ENCODE measurements at places on chromosomes 4 and X.
A peak's percentile ranks its signal among the peaks of the same experiment; 100 is the strongest.

- no peak for DNase-seq
Measured at GRCh38 chr4:175767150-175767549, 44.9 kb downstream of the GPM6A start.

DNA sequence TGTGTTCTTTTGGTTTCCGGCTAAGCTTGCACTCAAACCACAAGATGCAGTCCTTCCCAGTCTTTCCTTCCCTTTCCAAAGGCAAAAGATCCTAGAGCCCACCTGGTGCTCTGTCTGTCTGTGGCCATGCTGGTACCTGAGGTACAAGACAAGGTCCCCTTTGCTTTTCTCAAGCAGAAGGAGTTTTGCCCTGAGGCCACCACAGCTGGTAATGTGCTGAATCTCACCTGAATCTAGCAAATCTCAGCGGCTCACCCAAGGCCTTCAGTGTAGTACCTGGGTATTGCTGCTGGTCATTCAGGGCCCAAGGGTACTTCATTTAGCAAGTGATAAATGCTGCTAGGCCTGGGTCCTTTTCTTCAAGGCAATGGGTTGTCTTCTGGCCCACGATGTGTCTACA lies 20.5 kb upstream of the KLF8 start:
- DNase-seq: no peak

DNA sequence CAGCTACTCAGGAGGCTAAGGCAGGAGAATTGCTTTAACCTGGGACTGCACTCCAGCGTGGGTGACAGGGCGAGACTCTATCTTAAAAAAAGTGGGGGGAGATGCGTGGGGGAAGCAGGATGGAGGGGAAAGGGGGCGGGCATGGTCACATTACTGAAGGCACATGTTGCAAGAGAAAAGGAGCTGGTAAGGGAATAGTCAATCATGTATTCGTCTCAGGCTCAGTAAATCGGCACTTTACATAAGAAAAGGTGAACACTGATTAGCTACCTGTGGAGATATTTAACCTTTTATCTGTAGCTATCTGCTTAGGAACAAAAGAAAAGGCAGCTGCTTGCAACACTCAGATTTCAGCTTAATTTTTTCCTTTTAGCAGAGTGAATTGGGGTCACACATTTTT lies 132.5 kb downstream of the PLS3 start:
- no peak for DNase-seq

DNA sequence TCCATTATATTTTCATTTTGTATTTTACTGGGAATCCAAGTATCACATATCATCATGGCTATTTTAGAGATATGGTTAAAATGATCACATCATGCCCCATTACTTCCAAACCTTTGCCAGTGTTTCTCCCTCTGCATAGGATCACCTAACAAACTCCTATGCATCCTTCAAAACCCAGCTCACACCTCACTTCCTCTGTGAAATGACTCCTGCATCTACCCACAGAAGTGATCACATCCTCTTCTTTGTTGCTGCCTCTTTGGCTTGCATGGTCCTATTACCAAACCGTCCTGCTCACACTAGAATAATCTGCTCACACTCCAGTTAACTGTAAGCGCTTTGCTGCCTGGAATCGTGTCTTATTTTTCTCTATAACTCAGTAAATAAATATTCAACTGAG lies 74.7 kb upstream of the C4orf50 start:
- no peak for DNase-seq

GRCh38 chrX:9923357-9923756 lies 43.8 kb upstream of the CLDN34 start:
- no peak for DNase-seq

GRCh38 chr4:95869961-95870500 lies 30.1 kb downstream of the PDHA2 start:
- no peak for DNase-seq

GRCh38 chr4:84879651-84880200 lies 86.8 kb downstream of the WDFY3 start:
- DNase-seq: no peak

DNA sequence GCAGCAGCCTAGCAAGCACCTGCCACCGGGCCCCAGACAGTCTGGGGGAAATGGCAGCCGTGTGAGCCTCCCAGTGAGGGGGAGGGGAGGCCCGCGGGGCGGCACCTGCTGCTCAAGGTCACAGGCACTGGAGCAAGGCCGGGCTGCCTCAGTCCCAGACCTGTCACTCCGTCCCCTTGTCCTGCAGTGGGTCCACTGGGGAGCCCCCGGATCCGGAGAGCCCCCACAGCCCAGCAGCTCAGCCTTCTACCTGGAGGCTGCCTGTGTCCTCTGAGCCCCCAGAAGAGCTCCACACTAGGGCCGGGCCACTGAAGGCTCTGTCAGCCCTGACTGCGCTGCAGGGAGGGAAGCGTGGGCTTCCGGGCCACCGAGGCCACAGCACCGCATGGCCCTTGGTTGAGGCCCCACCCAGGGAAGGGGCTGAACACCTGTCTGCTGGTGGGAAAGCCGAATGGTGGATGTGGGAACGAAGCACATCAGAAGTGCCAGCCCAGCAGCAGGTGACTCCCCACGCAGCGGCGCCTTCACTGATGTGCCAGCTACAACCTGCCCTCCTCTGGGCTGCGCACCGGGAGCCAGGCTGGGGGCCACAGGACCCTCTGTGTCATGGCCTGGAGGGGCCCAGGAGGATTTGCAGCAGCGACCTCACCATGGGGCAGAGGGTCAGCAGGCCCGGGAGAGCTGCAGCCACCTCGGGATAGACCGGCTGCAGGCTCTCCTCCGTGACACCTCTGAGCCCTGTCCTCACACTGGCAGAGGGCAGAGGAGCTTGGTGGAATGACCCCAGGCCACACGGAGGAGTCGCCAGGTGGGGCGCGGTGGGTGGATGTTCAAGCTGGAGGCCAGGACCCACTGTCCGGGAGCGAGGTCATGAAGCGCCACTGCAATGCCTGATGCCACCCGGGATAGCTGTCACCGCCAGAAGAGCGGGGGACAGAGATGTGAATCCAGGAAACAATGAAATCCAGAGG lies 35.0 kb upstream of the MXD4 start:
- no peak for DNase-seq

- DNase-seq: no peak
Measured at GRCh38 chrX:25599061-25599460, 539.1 kb upstream of the MAGEB18 start.

DNA sequence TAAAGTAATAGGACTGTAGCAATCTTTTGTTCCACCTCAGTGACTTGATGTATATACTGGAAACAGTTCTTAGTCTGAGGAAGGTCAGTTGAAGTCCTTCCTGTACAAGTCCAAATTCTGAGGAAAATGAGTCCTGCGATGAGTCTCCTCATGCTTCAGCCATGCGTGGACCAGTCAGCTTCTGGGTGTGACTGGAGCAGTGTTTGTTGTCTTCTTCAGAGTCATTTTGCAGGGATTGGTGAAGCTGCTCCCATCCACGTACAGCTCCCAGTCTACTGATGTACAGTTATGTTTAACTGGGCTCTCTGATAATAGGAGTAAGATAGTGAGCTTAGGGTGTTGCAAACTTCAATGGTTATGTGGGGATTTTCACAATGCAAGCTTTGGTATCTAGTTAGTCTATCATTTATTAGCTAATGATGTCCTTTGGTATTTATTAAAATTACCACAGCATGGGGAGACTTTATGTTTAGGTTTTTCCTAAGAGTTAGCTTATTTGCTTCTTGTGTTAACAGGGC lies 3.4 kb downstream of the UGT2B17 start:
- DNase-seq: no peak

- no peak for DNase-seq
Measured at GRCh38 chr4:165560941-165561340, 182.1 kb downstream of the CPE start.

DNA sequence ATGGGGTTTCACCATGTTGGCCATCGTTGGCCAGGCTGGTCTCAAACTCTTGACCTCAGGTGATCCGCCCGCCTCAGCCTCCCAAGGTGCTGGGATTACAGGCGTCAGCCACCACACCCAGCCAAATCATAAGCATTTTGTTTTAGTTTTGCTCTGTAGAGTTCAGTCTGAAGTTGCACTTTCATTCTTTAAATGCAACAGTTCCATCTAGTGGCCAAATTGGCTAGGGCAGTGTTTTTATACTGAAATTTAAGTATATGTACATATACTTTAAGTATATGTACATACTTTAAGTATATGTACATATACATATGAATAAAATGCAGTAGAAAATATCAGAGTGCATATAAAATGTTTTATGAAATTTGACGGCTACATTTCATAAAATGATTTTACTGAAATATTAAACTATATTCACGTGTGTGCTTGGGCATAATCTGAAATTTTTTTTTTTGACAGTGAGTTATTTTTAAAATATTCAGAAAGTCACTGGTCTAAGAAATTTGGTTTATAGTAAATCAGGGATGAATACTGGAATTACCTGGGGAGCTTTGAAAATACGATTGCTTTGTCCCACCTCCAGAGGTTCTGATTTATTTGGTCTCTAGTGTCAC lies 145.5 kb downstream of the NWD2 start:
- DNase-seq: peak; percentile 59

- no peak for DNase-seq
Measured at GRCh38 chrX:13816643-13817627, at the start of gene GPM6B. Gene GPM6B, minus strand, starts transcription at chrX:13817093. Its CDS starts 189 bp downstream, at chrX:13816904.

DNA sequence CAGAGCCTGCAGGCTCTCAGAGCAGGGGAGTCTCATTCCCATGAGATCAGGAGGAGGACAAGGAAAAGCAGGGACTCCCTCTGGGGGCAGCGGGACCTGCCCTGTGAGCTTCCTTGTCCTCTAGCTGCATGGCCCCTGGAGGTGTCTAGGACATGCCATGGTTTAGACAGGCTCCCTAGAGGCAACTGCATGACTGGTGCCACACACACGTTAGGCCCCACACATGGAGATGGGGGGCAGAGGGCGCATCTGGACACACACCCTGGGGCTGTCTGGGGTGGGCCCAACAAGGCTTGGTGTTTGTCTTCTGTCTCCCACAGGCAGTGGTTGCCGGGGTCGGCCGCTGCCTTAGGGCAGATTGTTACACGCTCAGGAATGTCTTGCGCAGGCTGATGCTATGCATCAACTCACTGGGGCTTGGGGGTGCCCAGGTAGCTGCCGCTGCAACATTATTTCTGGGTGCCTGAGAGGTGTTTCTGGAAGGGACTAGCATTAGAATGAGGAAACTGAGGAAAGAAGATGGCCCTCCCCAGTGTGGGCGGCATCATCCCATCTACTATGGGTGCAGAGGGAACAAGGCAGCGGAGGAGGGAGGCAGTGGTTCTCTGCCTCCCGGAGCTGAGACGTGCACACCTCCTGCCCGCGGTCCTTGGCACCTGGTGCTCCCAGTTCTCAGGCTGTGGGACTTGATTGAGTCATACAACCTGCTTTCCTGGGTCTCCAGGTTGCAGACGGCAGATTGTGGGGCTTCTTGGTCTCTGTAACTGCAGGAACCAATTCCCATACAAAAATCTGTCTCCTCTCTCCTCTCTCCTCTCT lies 32.1 kb upstream of the GPR78 start:
- no peak for DNase-seq

DNA sequence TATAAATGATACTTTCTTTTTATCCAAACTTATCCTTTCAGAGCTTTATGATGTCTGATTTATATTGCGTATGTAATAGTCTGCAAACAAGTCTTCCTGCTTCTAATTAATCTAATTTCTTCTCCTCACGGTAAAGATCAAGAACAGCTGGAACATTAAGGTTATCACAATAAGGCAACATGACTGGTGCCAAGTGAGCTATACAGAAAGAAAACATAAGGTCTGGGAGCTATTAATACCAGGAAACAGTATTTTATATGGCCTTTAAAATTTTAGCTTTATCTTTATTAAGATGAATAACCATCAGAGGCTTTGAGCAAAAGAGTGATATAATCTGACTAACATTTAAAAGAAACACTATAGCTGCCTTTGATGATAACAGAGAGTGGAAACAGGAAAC lies 28.7 kb upstream of the CABS1 start:
- no peak for DNase-seq

GRCh38 chr4:73707918-73708577 lies 32.3 kb upstream of the CXCL8 start:
- no peak for DNase-seq

- DNase-seq: no peak
Measured at GRCh38 chr4:130705023-130705422, 1609.1 kb downstream of the C4orf33 start.

GRCh38 chr4:105996845-105997244 lies 101.6 kb downstream of the NPNT start:
- DNase-seq: no peak

DNA sequence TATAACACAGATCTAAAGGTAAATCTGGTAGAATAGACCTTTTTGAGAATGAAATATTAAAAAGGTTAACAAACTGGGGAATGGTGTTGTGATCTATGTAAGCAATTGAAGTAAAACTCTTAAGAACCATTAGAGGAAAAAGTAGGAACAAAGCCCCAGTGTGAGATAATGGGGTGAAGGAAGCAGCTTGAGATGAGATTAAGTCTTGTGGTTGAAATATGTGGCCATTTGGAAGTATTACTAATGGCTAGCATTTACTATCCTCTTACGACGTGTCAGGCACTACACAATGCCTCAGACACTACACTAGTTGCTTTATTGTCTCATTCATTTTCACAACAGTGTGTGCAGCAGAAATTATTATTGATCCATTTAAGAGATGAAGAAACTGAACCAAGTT lies 25.9 kb upstream of the NDNF start:
- no peak for DNase-seq

- no peak for DNase-seq
Measured at GRCh38 chr4:122831515-122832196, 5.0 kb downstream of the FGF2 start.

DNA sequence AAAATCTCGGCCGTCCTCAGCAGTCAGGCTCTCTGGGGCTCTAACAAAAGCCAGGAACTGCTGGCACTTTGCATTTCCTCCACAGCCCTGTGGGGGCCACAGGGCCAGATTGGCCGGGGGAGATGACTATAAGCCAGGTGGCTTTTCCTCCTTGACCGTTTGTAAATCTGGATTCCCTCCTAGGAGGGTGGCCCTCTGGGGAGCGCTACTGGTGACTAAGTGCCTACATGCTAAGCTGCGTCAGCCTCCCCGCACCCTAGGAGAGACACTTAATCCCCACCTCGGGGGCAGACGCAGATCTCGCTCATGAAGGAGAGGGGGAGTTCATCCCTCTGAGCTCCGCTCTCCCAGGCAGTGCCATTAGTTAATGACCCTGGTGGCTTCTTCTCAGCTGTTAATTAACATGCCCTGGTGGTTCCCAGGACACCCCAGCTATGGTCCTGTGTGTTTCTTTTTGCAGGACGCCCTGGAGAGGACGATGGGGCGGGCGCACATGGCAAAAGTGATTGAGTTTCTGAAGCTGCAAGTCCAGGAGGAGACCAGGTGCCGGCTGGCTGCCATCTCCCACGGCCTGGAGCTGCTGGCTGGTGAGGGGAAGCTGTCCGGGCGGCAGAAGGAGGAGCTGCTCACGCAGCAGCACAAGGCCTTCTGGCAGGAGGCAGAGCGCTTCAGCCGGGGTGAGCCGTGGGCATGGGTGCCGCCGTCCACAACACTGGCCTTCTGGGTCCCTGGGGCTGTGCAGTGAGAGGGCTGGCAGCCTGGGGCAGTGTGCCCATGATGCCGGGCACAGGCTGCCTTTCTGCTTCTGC lies 41.6 kb downstream of the EVC start:
- DNase-seq: no peak

DNA sequence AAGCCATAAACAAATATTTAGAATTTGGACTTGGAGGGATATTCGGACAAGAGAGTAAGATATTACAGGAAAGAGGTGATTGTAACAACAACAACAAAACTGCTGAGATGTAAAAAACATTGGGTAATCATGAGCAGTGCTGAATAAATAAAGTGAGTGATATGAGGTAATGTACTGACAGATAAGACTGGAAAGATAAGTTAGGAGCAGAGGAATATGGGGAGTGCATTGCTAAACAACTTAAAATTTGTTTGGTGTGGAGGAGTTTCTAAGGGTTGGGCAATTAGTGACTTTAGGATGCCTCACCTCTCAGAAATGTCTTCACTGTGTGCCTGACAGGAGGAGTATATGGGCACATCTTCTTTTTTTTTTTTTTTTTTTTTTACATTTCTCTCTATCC lies 637.8 kb upstream of the GRIA3 start:
- no peak for DNase-seq
